Retina (tissue), 1 donor: ENCODE measurements at places on chromosomes 7 and 10.
A peak's percentile ranks its signal among the peaks of the same experiment; 100 is the strongest.

DNA sequence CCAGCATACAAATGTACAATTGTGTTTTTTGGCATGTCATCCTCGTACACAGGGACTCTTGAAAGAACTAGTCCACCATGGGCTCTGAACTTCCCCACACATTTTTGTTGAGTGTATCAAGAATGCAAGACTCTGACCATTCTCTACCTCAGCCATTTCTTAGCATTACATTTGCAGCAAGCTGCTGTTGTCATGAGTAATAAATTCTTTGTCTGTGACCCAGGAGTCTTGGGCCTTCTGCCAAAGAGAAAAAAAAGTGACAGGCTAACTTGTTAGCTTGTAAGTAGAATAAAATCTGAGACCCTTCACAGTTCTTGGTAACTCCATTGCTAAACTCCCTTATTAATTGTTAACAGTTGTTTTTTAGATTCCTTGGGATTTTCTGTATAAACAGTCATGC lies 542.3 kb upstream of the MBL2 start:
- DNase-seq: no peak

DNA sequence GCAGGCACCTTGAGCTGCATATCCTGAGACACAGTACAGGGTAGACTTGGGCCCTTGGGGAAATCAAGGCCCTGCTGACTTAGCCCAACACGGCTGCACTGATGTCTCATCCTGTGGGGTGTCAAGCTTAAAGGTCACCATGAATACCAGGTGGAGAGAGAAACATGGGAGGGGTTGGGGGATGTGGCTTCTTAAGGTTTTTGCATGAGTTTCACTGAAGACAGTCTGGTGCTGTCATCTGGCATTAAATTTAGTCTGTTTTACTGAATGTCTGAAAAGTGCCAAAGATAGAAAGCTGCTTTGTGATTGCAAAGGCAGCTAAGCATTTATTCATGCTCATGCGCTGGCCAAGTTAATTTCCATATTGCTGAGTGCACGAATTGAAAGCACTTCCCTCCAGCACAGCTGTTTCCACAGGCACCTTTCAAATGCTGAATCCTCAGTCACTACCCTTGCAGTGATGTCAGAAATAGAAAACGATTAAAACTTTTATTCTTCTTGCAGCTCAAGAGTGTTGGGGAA lies 102.1 kb downstream of the OSBPL3 start:
- DNase-seq: no peak

- no peak for DNase-seq
Observed at GRCh38 chr10:33015761-33016547, 57.9 kb upstream of the ITGB1 start.

GRCh38 chr10:126013489-126014281 lies 117.3 kb downstream of the FANK1 start:
- no peak for DNase-seq

- no peak for DNase-seq
Observed at GRCh38 chr10:49179699-49180443, 8.3 kb downstream of the TMEM273 start.

DNA sequence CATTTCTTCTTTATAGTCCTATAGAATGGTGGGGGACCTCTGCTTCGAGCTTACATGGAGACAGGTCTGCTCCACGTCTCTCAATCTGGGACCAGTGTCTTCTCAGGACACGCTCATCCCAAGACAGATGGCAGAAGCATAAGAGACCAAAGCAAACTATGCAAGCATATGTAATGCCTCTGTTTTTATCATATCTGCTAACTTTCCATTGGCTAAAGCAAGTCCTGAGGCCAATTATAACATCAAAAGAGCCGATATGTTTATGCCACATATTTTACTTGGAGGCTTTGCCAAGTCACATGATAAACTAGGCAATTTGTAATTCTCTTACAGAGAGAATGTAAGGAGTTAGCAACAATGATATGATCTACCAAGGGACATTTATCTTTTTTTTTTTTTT lies 102.6 kb upstream of the NRBF2 start:
- no peak for DNase-seq

- peak; percentile 90 for DNase-seq
Observed at GRCh38 chr7:44309271-44310091, 15.9 kb downstream of the CAMK2B start.

- peak; percentile 42 for DNase-seq
Observed at GRCh38 chr10:101649525-101650085, 45.4 kb downstream of the FBXW4 start.

DNA sequence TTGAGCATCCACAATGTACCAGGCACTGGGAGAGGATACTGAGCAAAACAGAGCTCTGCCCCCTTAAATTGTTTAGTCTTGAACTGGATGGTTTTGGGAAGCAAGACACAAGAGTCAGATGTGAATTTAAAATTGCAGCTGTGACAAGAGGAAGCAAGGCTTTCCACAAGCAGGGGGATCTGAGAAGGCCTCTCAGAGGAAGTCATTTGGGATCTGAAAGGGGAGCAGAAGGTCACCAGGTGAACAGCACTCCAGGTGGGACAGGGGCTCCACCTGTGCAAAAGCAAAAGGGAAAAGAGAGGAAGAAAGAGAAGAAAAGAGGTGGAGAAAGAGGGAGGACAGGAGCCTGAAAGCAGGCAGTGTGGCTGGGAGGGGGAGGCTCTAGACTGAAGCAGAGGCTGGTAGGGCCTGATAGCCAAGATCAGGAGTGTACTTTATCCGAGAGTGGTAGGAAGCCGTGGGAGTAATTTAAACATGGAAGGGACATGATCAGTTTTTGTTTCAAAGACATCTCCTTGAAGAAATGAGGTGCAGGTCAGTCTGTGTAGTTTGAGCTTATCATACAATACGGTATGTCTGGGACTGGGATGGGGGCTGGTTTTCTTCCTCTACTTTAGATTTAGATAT lies 76.1 kb upstream of the DUSP5 start:
- no peak for DNase-seq

GRCh38 chr10:21953585-21954057 lies 49.9 kb downstream of the DNAJC1 start:
- DNase-seq: peak; percentile 25

DNA sequence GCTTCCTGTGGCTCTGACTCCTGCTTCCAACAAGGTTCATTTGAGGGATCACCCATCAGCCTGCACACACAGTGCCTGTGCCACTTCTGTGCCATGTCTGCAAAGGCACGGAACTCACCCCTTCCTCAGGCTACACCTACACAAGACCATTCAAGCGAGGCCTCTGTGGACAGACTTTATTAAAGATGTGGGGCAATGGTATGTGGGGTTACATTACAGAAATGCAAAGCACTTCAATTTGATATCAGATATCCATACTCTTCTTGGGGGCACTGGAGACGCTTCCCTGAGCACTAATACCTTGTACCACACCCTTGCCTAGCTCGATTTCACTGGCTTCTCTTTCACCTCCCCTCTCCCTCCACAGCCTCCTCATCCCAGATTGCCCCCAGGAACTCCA lies 84.4 kb upstream of the FGL2 start:
- no peak for DNase-seq

DNA sequence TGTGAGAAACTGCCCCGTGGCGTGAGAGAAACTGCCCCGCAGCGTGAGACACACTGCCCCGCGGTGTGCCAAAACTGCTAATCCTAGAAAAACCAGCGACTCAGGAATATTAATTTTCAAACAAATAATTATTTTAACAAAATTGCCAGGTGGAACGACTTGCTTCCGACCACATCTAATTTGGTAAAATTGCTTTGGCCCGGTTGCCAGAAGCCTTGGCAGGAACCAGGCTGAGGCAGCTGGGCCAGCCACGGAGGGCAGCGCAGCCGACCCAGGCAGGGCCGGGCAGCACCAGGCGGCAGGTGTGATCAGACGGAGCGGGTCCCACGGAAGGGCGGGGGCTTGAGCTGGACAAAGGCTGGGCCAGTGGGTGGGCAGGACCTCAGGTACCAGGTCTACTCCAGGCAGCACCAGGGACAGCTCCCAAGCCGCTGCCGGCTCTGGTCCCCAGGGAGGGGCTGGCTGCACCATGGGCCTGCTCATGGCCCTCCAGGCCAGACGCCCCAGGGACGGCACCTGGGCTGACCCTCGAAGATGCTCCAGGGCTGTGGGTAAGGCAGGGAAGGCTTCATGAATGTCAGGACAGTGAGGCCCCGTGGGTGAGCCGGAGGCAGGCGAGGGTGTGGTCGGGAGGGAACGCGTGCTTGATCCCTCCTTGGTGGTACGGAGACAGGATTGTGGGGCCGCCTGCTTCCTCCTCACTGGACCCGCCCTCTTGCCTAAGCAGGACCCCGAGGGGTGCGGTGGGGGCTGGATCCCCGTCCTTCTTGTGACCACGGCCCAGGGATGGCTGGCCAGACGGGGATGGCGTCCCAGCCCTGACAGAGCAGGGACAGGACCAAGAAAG lies 7.7 kb upstream of the ADGRA1 start:
- peak; percentile 44 for DNase-seq

GRCh38 chr10:97463363-97464132 lies 17.6 kb downstream of the ZDHHC16 start:
- peak; percentile 57 for DNase-seq

DNA sequence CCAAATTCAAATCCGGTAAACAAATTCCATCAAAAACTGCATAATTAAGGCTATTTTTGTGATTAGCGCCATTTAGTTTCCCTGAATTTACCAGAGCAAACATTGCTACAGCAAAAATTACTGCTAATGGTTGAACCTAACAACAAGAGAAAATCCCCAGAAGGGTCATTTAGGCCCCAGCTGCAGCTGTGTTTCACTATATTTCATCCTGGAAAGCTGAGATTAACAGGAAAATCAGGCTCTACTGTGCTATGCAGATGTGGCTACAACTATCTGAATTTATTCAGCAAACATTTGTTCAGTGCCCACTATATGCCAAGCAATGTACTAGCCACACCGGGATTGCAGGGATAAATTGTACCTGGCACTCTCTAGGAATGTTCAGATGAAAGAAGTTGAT lies 104.0 kb downstream of the PON1 start:
- no peak for DNase-seq

DNA sequence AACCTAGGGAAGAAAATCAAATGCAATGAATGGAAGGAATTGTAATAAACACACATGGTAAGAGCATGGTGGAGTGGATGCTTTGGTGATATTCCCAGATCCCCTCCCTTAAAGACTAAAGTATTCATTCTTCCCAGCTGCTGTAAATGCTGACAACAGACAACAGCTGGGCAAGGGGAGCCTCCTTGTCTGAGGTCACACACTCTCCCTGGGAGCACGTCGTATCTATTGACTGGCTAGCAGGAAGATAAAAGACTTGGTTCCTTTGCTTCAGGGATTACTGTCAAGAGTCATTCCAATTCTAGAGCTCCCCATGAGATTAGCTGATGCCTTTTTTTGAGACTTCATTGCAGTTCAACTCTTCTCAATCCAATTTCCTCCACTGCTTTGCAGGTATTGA lies 443.5 kb upstream of the ETV1 start:
- peak; percentile 9 for DNase-seq

GRCh38 chr10:88920198-88920597 lies 32.4 kb downstream of the ACTA2 start:
- DNase-seq: no peak

DNA sequence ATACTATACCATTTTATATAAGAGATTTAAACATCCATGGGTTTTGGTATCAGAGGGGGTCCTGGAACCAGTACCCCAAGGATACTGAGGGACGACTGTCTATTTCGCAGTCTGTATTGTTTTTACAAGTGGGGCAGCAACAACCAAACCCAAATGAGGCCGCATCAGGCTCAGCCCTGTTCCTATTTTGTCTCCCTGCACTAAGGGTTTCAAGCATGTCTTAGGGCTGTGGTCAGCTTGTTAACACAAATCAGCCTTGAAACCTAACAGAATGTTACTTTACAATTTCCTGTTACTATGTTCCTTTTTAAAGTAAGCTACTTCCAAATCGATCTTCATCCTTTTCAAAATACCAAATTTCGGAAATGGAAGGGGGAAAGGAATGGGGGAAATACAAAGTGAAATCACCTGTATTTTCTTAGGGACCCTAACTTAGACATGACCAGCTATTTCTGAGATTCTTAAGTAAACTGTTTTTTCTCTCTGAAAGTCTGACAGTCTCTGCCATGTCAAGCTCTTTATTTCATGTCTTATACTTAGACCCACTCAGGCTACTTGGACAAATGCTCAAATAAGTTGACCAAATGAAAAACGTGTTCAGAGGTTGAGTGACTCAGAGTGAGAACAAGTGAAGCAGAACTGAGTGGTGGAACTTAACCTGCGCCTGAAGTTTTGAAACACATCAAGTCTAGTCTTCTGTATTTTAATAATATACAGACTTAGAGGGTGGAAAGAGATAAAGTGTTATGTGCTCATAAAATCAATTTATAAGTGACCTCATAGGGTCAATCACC lies 75.8 kb downstream of the C1GALT1 start:
- no peak for DNase-seq

GRCh38 chr7:127189886-127190285 lies 62.9 kb downstream of the GRM8 start:
- DNase-seq: no peak

- DNase-seq: no peak
Observed at GRCh38 chr7:85167636-85168035, 19.2 kb downstream of the SEMA3D start.

- no peak for DNase-seq
Observed at GRCh38 chr10:132866601-132867381, 75.6 kb downstream of the CFAP46 start.

DNA sequence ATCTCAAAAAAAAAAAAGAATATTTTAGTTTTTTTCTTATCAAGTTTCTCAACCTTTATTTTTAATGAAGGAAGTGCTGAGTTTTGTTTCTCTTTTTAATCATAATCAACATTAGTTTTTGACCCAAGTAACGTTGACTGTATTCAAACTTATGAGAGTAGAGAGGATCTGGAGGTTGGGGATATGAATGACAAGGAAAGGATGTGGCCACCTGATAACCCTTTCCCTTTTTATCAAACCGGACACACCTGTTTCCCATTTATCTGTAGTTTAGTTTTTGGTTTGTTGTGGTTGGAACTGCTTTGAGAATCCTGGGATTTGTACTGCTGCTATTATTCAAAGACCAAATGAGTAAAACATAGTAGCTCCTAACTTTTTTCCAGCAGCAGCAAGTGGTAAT lies 38.6 kb downstream of the HACD1 start:
- no peak for DNase-seq

DNA sequence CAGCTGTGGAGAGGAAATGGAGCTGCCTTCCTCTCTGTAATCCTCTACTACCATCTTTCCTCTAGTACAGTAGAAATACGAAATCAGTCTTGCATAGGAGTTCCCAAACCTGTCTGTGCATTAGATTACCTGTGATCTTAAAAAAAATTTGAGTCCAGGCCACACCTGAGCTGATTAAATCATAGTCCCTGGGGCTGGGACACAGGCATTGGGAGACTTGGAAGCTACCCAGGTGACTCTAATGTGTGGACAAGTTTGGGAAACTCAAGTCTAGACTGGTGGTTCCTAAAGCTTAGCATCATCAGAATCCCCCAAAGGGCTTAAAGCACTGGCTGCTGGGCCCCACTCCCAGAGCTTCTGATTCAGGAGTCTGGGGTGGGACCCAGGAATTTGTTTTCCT lies 152.7 kb upstream of the GLI3 start:
- no peak for DNase-seq
